ENCODE measurements at places on chromosomes 3 and 15.

DNA sequence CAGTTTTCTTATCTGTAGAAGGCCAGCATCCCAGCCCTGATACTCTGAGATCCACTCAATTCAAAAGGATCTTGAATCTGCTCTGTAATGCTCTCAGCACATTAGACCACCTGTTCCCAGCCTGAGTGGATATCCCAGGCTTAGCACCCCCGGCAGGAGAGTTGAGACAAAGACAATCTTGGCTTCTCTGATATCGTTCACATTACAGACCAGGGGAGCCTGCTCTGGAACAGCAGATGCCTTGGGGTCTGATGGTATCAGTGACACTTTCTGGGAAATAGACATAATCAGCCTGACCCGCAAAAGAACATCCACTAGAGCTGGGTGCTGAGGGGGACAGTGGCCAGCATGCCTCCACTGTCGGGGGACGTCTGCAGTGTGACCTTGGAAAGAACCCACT lies 70.6 kb downstream of the BDH1 start:
- no peak for DNase-seq

DNA sequence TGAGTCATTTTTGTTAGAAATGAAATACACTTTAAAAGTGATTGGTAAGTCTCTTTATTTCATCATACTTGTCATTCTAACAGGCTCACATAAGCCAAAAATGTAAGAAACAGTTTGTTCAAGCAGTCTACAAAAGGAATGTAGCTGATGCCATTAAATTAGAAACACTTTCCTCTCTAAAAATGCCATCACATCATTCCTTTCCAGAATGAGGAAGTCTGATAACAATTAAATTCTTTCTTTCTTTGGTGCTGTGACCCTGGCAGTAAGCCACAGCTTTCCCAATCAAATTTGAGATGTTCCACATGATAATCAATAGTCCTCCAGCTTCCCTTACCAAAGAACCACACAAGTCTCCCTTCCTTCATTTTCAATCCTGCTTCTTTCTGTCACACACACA lies 9.4 kb upstream of the P2RY1 start:
- DNase-seq = no peak

DNA sequence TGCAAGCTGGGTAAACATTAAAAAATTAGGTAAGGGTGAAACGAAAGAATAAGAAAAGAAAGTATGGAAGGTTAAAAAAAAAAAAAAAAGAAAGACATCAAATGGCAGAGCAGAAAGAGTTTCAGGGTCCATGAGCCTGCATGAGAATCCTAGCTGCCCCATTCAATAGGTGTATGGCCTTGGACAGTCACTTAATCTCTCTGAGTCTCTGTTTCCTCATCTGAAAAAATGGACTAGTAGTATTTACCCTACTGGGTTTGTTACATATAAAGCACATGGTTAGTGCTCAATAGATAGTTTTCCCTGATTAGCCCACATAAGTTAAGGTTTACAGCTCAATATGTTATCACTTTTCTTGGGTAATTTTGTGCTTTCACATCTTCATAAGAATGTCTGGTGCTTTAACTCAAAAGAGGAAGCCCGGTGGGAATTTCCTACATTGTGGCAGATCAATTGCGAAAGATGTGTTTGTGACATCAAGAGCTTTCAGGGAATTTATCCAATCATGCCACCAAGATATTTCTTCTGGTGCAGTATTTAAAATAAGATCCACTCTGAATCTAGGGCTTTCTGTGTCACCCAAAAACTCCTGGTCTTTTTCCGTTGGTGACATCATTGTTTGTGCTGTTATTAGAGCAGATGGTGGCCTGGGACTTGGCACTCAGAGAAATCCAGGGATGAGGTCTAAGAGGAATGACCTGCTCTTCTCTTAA lies 57.2 kb upstream of the UBE2E1 start:
- no peak for DNase-seq

- DNase-seq = no peak
These were observed 496.6 kb downstream of the FHIT start for GRCh38 chr3:60754617-60755016.

DNA sequence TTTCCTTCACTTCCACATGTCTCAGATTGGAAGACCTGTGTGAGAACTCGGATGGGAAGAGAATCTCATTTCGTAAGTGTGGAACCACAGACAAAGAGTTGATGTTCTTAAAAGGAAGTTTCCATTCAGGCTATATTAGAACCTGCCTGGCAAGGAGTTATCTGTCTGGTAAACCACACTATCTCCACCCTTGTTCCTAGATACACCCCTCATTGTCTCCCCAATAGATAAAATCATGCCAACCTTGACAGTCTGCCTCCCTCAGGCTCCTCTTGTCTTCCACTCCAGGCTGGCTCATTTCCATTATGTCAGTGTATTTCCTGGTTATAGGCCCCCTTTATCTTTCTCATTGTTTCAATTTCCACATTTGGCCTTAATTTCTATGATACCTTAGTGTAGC lies 89.2 kb downstream of the TMEM108 start:
- no peak for DNase-seq

GRCh38 chr15:84598993-84599392 lies 1.8 kb upstream of the ZSCAN2 start:
- DNase-seq = no peak

- DNase-seq = no peak
These were observed 129.1 kb downstream of the WNT7A start for GRCh38 chr3:13750731-13751130.

DNA sequence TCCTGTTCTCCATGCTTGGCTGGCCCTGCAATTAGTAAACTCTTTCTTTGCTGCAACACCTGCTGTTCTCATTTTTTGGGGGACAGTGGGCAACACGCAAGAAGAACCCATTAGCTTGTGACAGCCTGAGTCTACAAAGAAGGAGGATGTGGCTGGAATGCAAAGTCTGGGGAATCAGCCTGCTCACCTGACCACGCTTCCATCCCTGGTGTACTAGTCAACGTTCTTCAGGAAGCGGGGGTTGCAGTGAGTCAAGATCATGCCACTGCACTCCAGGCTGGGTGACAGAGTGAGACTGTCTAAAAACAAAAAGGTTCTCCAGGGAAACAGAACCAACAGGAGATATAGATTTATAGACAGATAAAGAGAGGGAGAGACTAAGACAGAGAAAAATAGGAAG lies 27.7 kb upstream of the KBTBD12 start:
- DNase-seq = no peak

GRCh38 chr15:73796331-73796831 lies 43.2 kb upstream of the INSYN1 start:
- DNase-seq = no peak

DNA sequence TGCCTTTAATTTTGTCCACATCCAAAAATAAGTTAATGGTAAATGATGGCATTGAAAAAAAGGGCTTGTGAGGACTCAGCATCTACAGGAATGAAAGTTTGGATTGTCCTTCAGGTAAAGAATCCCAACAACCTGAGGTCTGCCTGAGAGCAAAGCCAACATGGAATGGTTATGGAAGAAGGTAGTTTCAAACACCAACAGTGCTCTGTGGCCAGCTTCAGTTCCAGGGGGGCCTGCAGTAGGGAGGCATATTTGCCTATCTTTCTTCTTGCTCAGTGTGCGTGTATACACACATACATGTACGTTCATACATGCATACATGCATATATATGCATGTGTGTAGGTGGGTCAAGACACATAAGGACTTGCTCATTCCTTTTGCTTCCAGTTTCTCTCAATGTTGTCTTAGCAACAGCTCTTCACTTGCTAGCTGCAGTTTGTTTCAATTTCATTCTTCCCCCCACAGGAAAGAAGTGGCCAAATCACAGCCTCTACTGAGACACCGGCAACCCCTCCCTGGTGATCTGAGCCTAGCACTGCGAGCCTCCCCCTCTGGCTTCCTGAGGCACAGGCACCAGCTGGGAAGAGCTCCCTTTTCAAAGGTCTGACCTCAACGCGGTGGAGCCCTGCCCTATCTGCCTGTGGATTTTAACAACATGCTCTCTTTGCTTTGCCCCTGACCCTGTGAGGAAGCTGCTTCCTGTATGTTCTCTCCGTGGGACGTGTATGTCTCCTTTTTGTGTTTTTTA lies 146.2 kb downstream of the KLF13 start:
- DNase-seq = peak; percentile 50

DNA sequence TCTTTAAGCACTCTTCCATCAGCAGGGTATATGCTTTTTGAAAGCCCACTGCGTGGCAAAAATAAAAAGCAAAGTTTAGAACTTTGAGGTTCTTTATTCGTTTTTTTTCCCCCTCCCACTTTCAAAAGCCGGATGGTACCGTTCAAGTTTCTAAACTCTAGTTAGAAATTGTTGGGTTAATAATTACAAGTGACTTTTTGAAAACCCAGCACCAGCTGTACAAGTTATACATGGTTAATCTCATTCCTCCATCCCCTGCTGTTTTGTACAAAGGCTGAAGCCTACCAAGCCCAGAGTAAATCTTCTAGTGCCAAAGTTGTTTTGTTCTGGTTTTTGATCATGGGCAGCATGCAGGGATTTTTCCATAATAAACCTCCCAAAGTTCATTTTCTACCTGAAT lies 48.6 kb downstream of the WDR72 start:
- no peak for DNase-seq

- DNase-seq = no peak
These were observed 1.0 kb downstream of the ULK3 start for GRCh38 chr15:74841891-74842373.

- no peak for DNase-seq
These were observed 32.9 kb downstream of the GPR176 start for GRCh38 chr15:39887211-39887610.

GRCh38 chr15:57932348-57932747 lies 133.2 kb downstream of the ALDH1A2 start:
- no peak for DNase-seq

GRCh38 chr3:97932387-97932801 lies 39.8 kb downstream of the RIOX2 start:
- no peak for DNase-seq

DNA sequence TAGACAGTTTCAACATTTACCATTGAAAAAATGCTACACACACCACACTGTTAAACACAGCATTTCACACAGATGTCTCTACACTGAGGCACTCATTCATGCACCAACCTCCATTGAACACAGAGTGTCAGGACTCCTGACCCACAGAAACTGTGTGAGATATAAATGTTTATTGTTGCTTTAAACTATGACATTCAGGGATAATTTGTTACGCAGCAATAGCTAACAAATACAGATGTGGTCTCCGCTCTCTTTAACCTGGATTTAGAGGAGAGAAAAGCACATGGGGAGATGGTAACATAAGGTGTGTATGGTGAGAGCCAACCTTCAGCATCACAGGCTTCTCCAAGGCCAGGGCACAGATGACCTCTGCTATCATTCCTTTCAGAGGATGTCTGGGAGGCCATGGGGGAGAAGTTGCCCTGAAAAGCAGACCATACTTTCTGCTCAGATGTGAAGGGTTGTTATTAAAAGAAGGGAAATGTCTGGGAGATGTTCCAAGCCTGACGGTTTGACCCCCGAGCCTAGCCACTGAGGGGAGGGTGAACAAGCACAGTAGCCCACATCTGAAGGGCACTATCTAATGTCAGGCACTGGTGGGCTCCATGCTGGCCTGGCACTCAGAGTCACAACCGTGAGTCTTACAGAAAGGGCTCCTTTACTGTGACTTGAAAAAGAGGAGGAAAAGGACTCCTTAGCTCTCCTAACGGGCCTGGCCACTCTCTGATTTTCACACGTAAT lies 284.5 kb upstream of the TLE3 start:
- no peak for DNase-seq

All from NCI-H2171 treated with DMSO at 0.1 percent for 48 hours (cell line).